ENCODE measurements at places on chromosomes 1 and 21.

DNA sequence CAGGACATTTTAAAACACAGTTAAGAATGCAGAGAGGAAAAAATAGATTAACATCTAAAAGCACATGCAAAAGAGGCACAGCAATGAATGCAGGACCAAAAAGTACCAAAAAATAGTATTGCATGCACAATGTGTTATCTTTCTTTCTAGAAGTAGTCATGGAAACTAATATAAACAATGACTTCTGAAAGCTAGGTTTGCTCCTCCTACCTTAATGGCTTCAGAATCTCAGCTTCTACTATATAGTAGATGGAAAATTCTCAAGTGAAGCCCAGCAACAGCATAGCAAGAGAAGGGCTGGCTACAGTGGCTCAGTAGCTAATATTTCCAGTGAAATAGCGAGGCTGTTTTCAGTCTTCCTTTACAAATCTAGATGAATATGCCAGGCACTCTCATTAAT is 125.1 kb downstream of the CRB1 start:
- DNase-seq = no peak

DNA sequence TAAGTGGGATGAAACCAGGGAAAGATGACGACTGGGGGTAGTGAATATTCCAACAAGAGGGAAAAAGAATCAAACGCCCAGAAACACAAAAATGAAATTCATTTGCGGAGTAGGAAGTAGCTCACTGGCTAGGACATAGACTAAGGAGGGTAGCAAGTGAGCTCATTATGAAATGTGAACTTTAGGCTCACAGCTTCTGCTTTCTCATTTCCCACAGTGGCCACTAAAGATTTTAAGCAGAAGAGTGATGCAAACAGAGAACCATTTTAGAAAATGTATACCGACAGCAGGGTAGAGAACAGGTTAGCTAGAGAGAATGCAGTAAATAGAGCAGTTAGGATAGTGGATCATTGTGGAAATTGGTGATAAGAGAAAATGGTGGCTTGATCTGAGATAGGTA is 3.5 kb downstream of the CD48 start:
- DNase-seq = no peak

DNA sequence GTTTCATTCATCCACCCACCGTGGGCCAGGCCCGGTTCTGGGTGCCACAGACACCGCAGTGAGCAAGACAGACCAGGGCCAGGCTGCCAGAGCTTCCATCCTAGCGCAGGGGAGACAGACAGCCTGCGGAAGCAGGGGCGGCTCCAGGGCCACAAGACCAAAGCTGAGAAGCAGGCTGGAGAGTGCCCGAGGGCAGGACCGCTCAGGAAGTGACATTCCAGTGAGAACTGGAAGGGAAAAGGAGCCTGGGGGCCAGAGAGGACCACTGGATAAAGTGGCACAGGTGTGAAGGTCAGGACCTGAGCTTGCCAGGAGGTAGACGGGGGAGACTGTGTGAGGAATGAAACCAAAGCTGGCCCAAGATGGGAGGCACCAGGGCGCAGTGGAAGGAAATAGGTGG is 59.5 kb upstream of the EFHD2 start:
- DNase-seq = no peak

DNA sequence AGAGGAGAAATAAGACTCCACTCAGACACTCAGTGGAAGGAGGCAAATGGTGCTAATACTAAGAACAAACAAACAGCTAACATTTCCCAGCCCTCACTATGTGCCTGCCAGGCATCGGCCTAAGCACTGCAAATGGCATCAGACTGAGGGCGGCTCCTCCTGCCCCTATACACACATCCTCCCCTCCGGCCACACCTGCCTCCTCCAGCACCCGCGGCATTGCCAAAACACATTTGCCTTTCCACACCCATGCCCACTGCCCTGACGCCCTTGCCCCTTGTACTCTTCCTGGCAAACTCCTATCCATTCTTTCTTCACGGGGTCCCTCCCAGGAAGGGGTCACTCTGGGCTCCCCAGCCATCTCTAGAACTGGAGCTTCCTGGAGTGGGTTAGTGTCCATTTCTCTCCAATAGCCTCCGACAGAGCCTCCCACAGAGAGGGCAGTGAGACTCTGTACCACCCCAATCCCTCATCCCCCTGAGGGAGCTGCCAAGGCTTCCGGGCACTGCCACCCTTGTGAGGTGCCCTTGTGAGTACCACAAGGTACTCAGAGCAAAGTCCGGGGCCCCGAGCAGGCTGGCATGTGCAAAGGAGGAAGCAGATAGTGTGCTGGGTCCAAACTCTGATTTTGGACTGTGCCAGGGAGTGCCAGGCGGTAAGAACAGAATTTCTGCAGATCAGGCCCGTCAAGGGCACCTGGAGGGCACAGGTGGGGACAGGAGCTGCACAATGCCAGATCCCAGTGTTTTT is 959 bp downstream of the AKR7A3 start:
- no peak for DNase-seq

- no peak for DNase-seq
These were observed 4.3 kb downstream of the ZNF326 start for GRCh38 chr1:89999208-89999607.

DNA sequence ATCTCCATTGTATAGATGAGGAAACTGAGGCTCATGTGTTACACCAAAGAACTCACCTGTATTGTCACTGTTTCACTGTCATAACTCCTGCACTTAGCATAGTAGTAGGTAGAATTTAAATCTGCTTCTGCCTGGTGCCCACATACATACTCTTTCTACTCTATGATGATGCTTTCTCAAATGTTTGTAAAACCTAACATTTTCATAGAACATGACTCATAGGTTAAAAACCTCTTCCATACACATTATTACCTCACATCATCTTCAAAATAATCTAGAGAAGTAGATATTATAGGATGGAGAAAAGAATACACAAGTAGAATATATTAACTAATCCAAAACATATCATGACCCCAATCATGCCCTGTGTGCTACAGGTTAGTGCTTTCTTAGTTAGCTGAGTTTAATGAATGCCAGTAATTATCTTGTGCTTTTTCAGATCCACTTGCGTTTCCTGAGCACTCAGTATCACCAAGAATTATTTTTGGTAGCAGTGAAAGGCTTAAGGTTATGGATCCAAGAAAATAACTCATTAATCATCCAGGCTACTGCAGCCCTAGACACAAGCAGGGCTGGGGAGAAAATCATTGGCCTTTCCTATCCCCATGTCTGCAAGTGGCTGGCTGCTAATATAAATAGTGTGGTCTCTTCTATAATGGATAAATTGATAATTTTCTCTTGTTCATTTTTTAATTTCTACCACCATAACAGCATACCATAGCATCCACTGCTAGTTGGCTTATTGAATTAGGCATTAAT is 156.9 kb downstream of the LRRC40 start:
- no peak for DNase-seq

GRCh38 chr1:41773842-41774241 is 144.9 kb downstream of the HIVEP3 start:
- DNase-seq = no peak

DNA sequence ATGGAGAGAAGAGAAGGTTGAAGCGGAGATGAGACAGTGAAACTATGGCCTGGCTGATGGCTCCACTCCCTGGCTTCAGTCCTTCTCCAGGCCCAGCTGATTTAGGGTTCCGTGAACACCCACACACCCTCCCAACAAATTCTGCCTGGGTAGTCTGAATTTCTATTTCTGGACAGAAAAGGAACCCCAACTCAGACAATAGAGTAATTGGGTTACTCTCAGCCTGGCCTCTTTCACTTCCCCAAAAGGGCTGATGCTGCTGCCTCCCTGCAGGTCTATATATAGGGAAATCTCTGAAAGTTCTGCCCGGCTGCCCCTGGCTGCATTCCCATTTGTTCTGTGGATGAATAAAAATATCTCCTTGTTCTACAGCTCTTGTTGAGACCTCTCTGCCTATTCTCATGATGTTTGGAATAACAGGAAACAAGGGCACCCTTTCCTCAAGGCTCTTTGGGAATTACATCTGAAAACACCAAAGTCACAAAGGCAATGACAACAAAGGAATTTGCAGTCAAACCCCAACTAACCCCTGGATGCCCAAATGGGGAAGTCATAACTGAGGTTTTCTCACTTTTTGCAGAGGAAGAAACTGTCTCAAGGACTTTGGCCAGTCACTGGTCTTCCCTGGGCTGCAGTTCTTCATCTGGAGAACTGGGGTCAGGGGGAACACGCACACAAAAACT is 11.4 kb upstream of the ZSCAN20 start:
- no peak for DNase-seq

DNA sequence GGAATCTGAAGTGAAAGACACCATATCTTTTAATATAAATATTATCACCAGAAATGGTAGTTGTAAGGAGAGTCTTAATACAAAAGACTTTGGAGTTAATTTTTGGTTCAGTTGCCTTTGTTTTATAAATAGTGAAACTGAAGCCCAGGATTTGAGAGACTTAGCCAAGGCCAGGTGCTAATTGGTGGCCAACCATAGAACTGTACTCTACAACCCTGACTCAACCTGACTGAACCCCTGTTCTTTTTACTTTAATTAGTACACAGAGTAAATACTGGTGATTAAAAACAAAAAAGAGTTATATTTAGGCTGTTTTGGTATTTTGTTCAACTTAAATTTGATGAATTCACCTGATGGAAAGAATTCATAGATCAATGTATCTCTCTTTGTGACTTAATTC is 76.3 kb downstream of the SNX7 start:
- DNase-seq = no peak

- DNase-seq = no peak
These were observed 618 bp downstream of the JAM2 start for GRCh38 chr21:25639551-25640201.

GRCh38 chr1:231821281-231821680 is 194.7 kb downstream of the DISC1 start:
- no peak for DNase-seq

DNA sequence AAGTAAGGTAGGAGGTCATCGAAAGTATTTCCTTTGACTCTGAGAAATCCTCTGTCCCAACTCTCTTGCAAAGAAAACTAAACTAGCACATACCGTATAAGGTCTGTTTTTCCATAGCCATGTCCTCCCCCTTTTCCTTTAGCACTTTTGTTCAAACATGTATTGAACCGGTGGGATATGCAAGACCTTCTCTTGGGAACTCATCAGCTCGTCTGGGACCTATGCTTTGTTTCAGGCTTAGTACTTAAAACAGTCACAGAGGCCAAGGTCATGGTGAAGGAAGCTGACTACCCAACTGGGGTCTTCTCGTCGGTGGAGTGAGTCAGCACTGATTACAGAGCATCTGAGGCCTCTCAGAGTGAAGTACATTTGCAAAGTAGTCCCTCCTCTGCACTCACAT is 185.0 kb downstream of the ZBTB18 start:
- DNase-seq = no peak

- DNase-seq = no peak
These were observed 40.2 kb upstream of the NHLH2 start for GRCh38 chr1:115880981-115881672.

GRCh38 chr1:84726593-84727499 is 36.6 kb upstream of the SSX2IP start:
- no peak for DNase-seq

GRCh38 chr1:206538086-206538770 is 30.9 kb downstream of the RASSF5 start:
- no peak for DNase-seq

DNA sequence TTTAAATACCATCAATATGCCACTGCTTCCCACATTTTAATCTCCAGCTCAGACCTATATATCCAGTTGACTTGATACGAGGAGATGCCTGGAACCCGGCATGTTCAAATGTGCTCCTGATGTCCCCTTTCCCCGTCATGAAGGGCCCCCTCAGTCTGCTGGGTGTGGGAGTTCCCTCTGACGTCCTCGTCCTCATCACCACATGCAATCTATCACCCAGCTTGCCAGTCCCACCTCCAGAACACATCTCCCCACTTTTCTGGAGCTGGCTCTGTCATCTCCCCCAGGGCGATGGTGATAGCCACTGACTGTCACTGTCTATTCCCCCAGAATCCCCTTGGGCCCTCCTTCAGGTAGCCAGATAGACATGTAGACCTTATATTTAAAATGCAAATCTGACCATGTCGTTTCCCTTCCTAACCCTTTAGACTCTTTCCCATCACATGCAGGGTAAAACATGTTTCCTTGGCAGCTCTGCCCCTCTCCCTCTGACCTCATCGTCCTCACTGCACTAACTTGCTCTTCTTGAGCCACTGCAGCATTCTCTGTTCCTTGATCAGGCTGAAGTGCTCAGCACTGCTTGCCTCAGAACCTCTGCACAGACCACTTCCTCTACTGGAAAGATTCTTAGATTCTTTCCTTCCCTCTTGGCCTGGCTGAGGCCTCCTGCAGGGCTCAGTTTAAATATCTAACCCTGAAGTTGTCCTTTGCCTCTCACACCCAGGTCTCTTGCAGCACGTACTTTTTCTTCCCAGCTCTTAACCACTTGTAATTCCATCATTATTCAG is 7.4 kb downstream of the AZIN2 start:
- DNase-seq = no peak

DNA sequence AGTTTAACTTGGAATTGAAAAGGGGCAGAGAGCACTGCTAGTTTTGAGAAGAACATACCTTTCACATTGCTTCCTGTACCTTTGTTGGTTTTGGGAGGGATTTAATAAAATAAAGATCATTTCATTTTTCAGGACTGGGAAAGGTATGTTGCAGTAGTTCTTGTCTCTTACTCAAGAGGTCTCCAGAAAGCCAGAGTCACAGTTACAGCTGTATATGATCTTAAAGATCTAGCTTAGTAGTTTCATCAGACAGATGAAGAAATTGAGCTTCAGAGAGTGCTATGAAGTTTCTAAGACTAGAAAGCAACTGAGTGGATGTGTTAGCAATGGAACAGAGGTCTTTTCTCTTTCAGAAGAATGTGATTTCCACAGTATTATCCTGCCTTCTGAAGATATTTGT is 1.0 kb downstream of the OR10K2 start:
- no peak for DNase-seq

- DNase-seq = no peak
These were observed 22.1 kb upstream of the SPATC1L start for GRCh38 chr21:46206163-46207005.

DNA sequence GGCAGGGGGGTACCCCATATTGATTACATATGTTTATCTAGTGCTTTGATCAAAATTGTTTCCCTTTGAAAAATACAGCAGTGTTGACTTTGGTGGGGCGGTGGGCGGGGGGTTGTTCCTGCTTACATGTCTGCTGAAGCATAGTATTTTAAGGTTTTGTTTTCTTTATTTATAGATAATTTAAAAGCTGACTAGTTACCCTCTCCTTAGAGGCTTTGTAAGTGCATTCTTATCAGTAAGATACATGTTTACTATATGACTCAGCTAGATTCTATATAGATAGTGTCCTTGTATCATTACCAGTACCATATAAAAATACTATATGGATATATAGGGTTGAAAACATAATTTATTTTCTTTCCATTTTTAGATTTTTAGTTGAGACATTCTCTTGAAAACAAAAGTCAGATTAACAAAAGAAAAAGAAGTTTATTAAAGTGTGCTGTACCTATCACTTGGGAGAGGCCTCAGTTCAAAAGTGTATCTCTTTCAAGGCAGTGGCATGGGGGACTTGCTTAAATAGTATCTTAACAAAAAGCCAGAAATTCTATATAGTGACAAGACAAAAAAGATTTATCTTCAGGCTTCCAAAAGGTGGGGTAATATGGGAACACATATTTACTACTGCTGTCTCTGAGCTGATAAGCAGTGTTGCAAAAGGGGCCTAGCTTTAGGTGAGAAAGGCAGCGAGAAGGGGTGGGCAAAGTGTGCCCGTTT is 79.0 kb downstream of the HS2ST1 start:
- DNase-seq = no peak

All from AG09319 (cell line).